HEK293T (cell line): ENCODE measurements at places on chromosomes 12 and 14.

DNA sequence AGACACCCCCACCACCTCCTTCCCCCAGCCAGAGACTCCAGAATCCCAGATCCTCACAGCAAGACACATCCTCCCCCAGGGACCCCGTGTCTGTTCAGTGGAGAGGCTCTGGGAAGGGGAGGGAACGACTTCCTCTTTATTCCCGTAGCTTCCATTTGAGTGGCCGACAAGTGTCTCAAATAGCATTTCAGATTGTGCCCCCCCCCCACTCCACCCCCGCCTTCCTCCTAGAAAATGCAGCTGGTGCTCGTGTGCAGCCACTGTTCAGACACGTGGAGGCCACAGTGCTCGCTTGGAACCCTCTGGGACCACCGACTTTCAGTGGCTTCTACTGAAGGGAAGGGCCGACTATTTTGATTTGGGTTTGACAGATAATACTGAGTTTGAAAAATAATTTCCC lies 14.3 kb downstream of the PPP2R5C start:
- no peak for DNase-seq

DNA sequence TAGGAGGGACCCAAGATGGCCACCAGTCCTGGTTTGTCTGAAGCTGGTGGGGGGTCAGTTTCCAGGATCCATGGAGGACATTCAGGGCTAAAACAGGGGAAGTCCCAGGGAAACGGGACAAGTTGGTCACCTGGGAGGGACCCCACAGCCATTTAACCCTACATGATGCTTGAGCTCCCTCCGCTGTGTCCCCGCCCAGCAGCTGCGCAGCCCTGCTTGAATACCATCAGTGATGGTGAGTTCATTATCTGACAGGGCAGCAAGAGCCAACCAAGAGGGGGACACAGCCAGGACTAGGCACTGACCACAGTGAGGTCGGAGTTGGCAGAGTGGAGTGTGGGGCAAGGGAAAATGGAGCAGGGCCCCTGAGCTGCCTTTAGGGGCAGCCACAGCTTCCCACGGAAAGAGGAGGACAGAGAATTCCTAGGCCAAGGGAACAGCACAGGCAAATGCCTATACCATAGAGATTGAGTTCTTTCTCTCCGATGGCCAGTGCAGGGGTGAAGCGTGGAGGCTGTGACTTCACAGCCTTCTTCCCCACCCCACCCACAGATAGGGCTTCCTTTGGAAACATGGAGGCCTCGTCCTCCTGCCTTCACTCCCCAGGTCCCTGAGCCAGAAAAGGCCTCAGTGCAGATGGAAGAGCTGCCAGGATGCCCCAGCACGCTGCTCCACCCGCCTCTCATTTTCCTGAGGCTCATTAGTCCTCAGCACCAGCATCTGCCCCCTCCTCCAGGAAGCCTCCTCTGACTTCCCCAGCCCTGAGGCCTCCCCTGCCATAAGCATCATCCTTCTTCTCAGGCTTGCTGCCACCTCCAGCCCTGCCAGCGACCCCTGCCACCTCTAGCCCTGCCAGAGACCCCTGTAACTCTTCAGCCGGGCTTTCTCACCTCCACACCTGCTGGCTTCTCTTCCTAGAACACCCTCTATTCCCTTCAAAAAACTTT lies 51.4 kb downstream of the CYP46A1 start:
- DNase-seq = no peak

DNA sequence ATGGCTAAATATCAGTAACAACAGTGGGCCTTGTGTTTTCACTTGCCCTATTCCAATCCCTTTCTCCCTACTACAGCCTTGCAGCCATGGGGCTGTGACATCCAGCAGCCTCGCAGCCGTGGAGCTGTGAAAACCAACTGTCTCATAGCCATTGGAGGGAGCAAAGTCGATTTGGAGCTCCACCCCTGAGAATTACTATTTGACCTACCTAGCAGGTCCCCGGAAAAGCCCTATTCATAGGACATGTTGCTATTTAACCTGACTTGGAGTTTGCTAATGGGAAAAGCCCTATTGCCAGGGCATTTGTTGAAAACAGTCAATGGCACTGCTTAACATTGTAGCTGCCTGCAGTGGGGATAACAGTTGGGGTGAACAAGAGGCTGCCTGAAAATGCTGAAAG lies 33.3 kb downstream of the ERG28 start:
- DNase-seq = no peak

DNA sequence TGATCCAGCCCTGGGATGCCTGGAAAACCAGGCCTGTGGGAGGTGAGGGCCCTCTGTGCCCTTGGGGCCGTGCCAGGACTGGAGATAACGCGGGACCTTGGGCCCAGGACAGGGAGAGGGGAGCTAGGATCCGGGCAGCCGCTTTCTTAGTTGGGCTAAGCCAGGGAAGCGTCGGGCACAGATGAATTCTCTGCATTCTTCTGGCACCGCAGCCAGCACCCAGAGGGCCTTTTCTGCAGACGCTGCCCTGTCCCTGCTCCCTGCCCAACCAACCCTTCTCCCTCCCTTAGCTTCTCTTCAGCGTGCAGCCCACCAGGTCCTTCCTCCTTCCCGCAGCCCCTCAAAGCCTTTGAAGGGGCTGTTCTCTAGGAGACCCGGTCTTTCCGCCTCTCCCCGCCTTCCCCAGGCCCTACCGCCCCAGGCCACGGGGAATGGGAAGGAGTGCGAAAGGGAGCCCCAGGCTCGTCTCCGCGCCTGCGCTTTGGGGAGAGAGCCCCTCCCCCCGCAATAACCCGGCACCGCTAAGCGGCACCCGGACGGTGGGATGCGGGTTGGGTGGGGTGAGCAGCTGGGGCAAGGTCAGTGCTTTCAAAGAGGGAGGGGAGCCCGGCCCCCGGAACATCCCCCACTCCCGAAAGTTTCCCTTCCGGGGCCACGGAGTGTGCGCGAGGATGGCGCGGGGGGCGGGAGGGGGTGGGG lies 663 bp downstream of the NCKAP5L start:
- DNase-seq = peak; percentile 79

- DNase-seq = no peak
These were observed 2.5 kb downstream of the FITM1 start for GRCh38 chr14:24132976-24133375.

DNA sequence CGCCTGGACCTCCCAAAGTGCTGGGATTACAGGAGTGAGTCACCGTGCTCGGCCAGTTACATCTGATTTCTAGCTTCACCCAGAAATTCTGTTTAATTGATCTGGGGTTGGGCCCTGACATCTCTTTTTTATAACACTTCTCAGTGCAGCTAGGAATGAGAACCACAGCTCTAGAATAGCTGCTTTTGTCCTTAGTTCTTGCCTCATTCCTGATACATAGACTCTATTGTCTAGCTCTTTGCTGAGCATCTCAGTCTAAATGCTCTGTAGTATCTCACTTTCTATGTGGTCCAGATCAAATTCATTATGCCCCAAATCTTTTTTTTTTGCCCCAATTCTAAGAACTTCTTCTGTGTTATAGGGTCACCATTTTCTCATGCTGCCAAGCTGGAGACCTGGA lies 29.9 kb upstream of the FUT8 start:
- DNase-seq = no peak

DNA sequence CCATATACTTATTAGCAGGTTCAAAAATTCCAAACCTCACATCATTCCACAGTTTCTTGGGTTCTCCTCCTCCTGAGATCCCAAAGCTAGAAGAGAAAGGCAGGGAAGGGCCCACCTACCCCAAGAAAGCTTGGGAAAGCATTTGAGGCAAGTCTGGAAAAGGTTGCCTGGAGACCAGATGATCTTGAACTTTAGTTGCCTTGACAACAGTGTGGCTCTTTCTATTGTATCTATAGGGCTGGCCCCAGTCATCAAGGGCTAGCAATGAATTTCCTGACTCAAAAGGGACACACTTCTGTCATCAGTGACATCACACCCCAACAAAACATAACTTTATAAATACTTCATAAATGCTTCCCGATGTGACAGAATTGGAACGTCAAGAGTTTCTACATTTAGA lies 40.0 kb downstream of the ZFYVE1 start:
- DNase-seq = no peak

GRCh38 chr12:118618695-118619094 lies 242.3 kb downstream of the SUDS3 start:
- DNase-seq = no peak

- no peak for DNase-seq
These were observed 4.5 kb downstream of the SLC35E3 start for GRCh38 chr12:68750506-68750905.

GRCh38 chr12:95837240-95838038 lies 21.3 kb upstream of the SNRPF start:
- no peak for DNase-seq
